CD4-positive, alpha-beta T cell treated with Interferon alpha-2 for 1 hour (primary cell): ENCODE measurements at places on chromosomes 12 and 14.

- DNase-seq = no peak
Observed at GRCh38 chr12:112996501-112996900, 18.2 kb downstream of the OAS2 start.

GRCh38 chr14:45743884-45744283 is 490.9 kb upstream of the MIS18BP1 start:
- DNase-seq = no peak

DNA sequence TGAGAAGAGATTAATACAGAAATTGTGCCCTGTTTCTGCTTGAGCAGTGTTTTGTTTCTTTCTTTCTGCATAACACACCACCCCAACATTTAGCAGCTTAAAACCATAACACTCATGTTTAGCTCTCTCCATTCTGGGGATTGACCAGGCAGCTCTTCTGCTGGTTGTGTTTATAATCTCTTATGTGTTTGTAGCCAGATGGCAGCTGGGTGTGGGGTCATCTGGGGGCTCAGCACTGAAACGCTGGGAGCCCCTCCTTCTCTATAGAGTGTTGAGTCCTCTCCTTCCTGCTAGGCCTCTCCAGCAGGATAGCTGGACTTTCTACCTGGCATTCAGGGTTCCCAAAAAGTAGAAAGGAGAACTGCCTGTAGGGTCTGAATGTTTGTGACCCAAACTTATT is 270.6 kb downstream of the TTC8 start:
- DNase-seq = no peak

- no peak for DNase-seq
Observed at GRCh38 chr14:25050269-25051150, 563 bp upstream of the STXBP6 start.

GRCh38 chr12:95658386-95658785 is 107.1 kb upstream of the USP44 start:
- DNase-seq = no peak
